Astrocyte of the spinal cord (primary cell): ENCODE measurements at places on chromosomes 2 and 18.

DNA sequence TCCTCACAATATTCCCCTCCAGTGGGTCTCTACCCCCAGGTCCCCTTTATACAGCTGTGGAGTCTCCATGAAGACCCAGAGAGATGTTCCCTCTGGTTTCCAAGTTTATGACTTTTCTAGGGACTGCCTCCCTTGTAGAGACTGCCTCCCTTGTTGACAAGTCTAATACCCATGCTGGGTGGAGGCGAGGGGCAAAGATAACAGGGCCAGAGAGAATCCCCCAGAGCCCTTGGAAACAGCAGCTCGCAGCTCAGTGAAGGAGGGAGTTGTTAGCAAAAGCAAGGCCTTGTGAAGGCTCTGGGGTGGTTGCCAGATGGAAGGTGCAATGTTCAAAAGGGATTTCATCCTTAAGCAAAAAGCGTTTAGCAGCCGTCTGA lies 75.0 kb upstream of the GATA6 start:
- no peak for DNase-seq

- DNase-seq = no peak
Measured at GRCh38 chr2:219687882-219688559, 60.6 kb downstream of the SLC4A3 start.

DNA sequence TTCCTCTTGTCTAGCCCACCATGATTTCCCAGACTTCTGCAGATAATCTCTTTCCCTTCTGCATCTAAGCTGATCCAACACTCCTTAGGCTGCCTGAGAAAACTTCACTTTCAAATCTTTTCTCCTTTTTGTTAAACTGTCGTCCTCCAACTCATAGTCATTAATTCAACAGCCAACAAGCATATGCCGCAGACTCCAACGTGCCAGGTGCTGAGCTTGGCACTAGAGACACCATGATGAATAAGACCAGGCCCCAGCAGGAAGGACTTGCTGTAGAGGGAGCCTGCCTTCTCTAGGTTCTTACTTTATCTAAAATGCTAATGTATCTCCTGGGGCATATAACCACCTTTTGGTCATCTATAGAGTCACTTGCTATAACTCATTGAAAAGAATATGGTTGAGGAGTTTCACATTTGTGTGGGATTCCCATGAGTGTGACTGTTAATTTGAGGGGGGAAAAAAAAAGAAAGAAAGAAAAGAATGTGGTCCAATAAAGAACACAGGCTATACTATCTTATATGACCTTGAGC lies 51.0 kb downstream of the ANKRD44 start:
- no peak for DNase-seq

DNA sequence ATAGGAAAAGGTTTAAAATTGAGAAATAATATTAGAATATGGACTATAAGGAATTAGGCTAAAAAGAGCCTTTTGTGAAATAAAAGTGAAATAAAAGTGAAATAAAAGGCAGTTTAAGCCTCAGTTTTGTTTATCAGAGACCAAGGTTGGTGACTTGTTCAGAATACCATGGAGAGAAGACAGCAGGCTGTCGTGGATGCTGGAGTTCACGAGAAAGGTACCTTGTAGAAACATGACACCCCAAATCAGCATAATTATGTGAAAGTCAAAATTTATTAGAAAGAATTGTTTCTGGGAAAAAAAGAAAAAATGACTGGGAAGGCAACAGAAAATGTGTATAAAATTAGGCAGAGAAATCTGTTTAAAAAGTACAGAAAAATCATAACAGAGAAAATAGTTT lies 46.5 kb upstream of the SPAG16 start:
- DNase-seq = peak; percentile 15

- no peak for DNase-seq
Measured at GRCh38 chr2:24104906-24105305, 18.2 kb downstream of the PFN4 start.

DNA sequence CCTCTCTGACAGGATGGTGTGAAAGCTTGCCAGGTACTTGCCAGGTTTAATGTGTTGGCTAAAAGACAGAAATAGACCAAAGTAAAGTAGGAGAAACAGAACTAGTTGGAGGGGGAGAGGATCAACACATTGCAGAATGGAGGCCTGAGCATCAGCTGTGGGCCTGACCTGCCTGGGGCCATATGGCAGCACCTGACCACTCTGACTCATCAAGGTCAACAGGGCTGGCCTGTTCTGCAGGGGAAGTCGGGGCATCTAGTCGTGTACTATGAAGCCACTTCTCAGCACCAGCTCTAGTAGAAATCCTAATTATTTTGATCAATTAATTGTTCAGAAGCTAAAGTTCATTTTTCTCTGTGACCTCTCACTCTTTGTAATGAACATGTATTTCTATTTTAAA lies 35.8 kb upstream of the NOSTRIN start:
- no peak for DNase-seq

DNA sequence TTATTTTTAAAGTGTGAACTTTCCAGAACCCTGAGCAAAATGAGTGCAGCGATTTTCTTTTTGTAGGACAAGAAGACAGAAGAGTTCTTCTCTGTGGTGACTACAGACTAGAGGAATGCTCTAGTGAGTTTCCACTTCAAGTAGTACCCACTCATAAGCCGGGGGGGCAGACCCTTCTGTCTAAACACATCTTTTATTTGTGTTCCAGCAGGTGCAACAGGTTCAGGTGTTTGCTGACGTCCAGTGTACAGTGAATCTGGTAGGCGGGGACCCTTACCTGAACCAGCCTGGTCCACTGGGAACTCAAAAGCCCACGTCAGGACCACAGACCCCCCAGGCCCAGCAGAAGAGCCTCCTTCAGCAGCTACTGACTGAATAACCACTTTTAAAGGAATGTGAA lies 25.2 kb downstream of the PTRHD1 start:
- no peak for DNase-seq

DNA sequence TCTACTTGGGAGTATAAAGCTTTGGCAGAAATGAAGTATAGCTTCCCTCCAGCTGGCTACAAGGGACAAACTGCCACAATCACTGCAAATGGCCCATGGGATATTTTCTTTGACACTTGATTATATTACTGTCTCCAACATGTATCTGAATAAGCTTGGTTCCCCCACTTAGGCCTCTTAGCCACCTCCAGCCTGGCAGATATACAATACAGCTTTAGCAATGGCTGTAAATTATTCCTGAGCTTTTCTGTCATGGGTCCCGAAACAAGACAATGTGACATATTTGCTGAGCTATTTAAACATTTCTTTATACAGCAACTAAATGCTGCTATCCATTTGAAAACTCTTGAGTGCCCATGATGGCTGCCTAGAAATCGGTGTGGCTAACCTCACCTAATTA lies 406.2 kb downstream of the SUCLG1 start:
- no peak for DNase-seq

DNA sequence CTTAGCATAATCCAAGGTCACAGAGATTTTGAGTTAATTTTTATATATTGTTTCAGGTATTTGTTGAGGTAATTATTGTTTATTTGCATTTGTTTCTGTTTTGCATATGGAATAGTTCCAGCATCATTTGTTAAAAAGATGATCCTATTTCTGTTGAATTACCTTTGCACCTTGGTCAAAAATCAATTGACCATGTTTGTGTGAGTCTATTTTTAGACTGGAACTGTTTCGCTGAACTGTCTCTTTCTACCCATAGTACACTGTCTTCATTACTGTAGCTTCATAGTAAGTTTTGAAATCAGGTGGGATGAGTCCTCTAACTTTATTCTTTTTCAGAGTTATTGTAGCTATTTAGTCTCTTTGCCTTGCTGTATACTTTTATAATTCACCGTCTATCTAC lies 28.9 kb upstream of the RAMP1 start:
- no peak for DNase-seq

DNA sequence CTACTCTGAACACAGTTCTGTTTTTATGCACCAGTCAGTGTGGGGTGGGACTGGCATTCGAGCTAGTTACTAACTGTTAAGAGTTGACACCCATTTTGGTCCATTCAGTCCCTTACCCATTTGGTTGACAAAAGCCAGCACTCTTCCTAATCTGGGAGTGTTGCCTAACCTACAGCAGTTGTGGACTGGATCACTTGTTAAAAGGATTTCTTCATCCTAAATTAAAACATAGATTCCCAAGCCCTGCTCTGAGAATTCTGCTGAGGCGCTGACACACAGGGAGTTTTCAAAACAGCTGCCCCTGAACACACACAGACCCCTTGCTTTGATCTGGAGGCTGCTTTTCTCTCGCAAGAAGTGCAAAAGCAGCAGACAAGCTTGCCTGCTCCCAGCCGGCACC lies 6.4 kb downstream of the TIMM21 start:
- DNase-seq = no peak

GRCh38 chr2:47309952-47310800 lies 92.8 kb upstream of the MSH2 start:
- DNase-seq = peak; percentile 59

GRCh38 chr2:235070063-235070706 lies 118.4 kb downstream of the SH3BP4 start:
- no peak for DNase-seq

DNA sequence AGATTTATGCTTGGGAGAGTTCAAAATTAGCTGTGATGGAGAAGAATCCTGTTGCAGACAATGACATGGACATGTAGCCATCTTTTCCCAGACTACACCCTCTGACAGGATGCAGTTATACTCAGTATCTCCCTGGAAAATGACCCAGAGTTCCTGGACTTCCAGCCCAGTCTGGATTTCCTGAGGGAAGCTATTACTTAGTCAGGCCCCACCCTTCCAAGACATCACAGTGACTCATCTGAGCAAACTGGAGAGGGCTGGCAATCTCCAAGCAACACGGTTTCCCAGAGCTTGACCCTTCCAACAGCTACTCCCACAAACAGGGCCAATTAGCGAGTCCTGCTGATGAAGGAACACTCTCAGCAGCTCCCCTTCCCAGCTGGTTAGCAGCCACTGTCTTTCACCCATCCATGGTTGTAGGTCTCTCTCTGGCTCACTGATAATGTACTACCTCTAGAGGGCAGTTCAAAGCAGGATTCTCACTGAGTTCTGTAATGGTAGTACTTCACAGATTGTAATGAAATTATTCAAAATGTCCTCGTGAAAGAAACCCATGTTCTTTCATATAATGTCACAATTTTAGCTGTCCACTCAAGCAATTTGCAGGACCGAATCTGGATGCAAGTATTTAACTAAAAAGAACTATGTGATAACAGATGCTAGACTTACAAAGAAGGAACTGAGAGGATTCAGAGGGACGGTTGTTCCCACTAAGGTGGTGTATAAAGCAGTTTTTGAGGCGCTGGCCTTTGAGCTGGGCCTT lies 110.2 kb downstream of the MDH1 start:
- peak; percentile 77 for DNase-seq

GRCh38 chr2:172442072-172442895 lies 14.9 kb downstream of the ITGA6 start:
- peak; percentile 96 for DNase-seq

GRCh38 chr18:44813586-44813985 lies 132.9 kb downstream of the SETBP1 start:
- DNase-seq = no peak

- no peak for DNase-seq
Measured at GRCh38 chr2:26326514-26326913, 19.4 kb upstream of the SELENOI start.

DNA sequence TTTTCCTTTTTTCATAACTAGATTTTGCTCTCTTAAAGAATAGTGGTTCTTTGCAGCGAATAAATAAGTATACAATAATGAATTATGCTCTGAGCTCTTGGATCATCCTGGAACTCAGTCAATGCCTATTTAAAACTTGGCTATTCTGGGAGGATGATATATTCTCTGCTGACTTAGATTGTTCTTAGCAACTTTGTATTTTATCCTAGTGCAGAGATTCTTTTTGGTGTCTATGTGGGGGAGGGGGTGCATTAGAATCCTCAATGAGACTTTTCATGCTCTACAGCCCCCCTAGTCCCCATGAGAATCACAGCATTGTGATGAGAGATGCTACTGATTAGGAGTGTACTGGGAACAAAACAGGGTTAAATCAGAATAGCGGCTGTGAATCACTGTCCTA lies 8.8 kb upstream of the FAM98A start:
- DNase-seq = no peak

DNA sequence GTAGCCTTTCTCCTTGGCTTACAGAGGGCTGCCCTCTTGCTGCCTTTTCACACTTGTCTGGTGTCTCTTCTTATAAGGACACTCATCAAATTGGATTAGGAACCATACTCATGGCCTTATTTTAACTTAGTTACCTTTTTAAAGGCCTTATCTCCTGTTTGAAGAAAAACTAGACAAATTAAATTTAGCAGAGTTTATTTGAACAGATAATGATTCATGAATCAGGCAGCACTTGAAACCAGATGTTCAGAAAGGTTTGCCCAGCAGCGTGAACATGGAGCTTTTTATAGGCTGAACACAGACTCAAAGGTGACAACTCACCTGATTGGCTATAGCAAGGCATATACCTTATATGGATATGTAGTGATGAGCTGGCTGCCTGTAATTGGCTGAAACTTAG lies 238.0 kb downstream of the GULP1 start:
- DNase-seq = no peak

GRCh38 chr18:13394801-13395200 lies 176.2 kb downstream of the LDLRAD4 start:
- no peak for DNase-seq

- DNase-seq = no peak
Measured at GRCh38 chr2:241903121-241904010, 33.8 kb downstream of the RTP5 start.

DNA sequence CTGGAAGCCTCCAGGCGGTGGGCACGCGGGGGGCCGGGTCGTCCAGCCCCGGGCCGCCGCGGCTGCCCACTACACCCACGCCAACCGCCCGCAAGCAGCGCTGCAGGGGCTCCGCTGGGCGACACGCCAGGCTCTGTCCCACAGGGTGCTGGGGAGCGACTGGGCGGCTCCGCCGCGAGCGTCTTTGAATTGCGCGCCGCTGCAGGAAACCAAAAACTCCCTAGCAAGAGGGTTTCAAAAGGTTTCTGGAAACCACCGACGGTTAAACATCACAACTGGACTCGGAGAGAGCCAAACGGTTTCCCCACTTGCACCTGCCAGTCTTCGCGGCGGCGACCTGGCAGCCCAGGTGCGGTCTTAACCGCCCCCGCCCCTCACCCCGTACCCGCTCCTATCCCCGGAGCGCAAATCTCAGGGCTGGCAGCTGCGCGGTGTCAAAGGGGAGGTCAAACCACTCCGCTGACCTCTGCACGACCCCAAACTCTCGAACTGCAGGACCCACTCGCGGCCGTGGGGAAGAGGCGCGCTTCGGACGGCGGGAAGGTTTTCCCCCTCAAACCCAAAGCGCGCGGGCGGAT lies 1.0 kb downstream of the CXCR4 start:
- no peak for DNase-seq

DNA sequence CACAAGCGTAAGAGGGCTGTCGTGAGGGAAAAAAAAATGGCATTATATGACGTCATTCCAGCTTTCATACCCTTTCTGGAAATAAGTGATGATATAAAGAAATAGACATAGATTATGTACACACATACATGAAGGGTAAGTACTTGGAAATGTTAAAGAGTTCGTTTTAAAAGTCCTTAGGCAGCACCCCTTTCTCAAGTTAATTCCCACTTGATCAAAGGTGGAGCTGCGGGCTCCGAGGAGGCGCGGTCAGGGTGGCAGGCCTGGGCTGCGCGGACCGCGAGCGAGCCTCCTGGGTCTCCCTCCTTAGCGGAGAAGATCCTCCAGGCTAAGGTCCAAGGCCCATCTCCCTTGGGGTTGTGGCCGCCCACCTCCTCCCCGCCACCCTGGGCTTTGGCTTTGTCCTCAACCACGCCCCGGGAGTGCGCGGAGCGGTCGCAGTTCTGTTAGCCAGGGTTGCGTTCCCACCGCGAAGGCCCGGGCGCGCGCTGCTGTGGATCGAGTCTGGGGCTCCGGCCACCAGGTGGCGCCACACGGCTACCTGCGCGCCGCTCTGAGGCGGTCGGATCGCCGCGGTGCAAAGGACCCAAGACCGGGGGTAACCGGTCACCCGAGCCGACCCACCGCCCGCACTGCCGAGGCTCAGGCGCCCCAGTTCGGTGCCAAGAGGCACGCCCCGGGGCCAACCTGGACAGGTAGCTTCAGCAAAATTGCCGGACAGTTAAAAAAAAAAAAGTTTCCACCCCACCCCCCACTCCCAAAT lies 66.8 kb downstream of the HNRNPLL start:
- peak; percentile 55 for DNase-seq
